Stimulated activated CD8-positive, alpha-beta memory T cell treated with anti-CD3 and anti-CD28 coated beads, Interleukin-15, amount 100 ng/mL, for 24 hours (primary cell): ENCODE measurements at places on chromosomes 4 and X.

DNA sequence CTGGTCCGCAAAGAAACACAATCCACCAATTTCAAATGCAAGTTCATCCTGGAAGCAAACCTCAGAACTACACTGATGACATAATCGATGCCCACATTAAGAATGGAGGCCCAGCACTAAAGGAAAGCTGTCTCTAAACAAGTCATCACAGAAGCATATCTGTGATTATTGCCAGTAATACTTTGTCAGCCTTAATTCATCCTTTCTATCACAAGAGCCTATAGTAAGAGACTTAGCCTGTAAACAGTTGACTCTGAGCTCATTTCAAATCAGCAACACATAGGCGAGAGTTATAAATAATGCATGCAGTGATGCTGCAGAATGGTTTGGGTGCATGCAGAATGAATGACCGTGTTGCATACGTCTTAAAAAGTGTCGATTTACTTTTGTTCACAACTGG lies 105.9 kb upstream of the ZFP42 start:
- DNase-seq = no peak

DNA sequence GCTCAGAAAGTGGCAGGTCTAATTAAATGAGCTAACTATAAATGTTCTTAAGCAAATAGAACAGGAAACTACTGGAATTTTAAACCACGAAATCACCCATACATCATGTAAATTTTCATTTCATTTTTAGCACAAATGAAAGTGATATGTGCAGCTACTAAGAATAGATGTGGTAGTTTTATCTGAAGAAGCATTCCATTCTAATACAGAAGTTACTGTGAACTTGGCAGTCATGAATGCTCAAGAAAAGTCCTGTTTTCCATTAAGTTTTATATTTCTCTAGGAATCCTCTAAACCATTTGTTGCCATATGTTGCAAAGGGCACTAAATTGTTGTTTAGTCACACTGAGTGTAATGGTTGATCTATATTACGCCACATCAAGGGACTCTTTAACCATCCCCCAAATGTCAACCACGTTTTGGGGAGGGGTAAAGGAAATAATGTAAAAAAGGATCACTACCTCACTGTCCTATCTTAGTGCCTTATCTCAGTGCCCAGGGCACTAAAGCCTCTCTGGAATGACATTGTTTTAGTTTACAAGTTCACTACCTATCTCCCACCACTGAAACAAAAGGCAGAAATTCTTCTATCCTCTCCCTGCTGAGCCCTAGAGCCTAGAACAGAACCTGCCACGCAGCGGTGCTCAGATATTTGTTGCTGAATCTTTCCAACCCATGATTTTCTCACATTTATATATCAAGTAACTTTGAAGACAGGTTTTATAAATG lies 118.0 kb downstream of the SHISA3 start:
- no peak for DNase-seq

GRCh38 chrX:134670134-134670924 lies 12.1 kb upstream of the PLAC1 start:
- DNase-seq = no peak

DNA sequence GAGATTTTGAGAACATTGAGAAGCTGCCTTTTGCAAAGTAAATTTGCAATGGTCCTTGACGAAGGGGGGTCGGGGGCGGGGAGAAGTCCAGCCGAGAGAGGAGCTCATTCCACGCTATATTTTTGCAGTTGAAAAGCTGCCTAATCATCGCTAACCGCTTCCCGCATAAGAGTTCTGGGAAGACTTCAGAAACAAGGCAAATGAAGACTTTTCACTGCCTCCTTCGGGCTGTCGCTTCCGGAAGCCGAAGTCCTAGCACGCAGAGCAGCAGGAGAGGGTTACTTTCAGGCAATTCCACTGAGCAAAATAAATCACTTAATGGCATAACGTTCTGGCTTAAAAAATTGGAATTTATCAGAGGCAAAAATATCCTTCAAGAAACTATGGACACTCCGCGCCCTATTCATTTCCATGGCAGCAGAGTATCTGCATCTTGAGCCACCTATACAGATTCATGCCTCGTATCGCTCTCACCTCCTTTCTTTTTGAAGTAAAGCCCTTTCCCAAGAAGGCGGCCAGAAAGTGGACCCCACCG lies 2.6 kb upstream of the LRAT start:
- no peak for DNase-seq

GRCh38 chr4:145482209-145483037 lies 770 bp downstream of the SMAD1 start:
- DNase-seq = peak; percentile 38

DNA sequence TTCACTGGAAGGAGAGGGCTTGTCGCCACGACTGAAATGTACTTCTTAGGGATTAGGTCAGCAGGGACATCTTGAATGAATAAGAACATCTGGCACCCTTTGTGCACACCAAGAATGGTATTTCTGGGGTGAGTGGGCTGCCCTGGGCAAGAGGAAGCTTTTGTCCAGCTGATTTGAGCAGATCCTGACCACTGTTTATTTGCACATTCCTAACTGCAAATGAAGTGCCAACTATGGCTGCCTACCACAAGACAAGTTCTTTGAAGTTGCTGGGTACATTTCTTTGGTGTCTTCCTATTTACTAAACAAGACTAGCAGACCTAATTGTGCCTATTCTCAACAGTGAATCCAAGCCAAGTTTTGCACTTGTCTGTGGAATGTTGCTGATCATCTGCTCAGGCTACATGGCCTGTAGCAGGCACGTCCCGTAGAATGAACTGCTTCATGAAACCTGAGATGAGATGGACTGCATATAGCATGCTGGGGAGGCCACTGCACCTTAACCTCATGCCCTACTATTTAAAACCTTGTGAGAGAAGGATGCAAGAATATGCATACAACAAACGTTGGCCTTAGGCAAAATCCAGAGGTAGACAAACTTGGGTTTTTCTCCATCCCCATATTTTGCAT lies 45.0 kb downstream of the PIR start:
- DNase-seq = no peak

DNA sequence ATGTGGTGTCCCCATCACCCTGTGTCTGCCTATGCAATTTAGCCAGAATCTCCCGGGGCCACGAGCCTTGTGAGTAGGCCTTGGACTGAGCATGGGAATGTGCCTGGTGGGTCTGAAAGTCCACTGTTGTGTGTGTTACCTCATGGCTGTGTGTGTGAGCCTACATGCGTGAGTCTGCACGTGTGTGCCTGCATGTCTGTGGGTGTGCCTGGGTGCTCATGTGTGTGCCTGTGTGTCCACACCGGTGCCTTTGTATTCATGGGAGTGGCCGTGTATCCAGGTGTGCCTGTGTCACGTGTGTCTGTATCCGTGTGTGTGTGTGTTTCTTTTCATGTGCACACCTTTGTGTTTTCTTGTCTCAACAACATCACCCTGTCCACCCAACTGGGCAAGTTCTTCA lies 14.2 kb downstream of the ATP5ME start:
- DNase-seq = no peak

GRCh38 chr4:184361443-184361842 lies 112.9 kb downstream of the IRF2 start:
- no peak for DNase-seq

- DNase-seq = no peak
These were observed 58.5 kb downstream of the PGRMC2 start for GRCh38 chr4:128228845-128229795.

DNA sequence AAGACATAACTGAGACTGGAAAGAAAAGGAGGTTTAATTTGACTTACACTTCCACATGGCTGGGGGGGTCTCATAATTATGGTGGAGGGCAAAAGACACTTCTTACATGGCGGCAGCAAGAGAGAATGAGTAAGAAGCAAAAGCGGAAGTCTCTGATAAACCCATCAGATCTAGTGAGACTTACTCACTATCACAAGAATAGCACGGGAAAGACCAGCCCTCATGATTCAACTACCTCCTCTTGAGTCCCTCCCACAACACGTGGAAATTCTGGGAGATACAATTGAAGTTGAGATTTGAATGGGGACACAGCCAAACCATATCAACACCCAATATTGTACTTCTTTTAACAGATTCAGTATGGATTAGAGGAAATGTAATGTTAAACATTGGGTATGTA lies 646.6 kb downstream of the ANKRD50 start:
- DNase-seq = no peak

GRCh38 chrX:13373431-13374187 lies 53.8 kb upstream of the ATXN3L start:
- DNase-seq = no peak

DNA sequence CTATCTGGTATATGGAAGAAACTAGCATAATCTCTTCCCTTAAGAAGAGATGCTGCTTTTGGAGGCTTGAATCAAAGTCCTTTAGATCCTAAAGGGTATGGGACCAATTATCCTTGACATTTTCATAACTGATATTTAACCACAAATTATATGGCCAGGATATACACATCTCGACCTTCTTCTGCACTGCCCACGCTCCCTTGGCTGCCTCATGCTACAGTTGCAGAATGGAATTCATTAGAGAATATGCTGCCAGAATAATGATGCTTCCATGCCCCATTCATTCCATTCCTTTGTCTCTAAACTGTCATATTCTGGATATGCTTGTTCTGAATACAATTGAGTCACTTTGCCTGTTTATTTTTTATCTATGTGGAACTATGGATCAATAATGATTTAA lies 157.1 kb upstream of the PACRGL start:
- no peak for DNase-seq

- DNase-seq = no peak
These were observed 495.2 kb downstream of the NLGN4X start for GRCh38 chrX:5733501-5733900.

DNA sequence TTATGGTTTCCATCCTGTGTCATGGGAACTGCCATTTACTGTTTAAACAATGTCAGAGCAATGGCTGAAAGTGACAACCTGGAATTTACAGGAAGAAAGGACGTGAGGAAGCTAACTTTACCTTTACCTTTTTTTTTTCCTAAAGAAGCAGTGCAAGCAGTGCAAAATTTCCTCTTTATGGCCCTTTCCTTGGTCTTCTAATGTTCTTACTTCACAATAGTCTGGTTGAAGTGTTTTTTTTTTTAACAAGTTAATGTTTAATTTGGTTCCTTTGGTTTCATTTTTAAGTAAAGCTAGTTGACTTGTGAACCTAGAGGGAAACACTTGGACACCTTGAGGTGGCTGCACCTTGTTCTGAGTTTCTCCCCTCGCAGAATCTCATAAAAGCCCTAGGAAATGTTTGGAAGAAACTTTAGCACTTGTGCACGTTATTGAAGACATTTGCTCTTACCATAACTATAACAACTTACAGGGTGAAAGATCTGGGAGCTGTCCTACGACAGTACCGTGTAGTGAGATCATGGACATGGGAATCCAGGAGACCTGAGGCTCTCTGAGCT lies 1.8 kb downstream of the SGMS2 start:
- DNase-seq = no peak

DNA sequence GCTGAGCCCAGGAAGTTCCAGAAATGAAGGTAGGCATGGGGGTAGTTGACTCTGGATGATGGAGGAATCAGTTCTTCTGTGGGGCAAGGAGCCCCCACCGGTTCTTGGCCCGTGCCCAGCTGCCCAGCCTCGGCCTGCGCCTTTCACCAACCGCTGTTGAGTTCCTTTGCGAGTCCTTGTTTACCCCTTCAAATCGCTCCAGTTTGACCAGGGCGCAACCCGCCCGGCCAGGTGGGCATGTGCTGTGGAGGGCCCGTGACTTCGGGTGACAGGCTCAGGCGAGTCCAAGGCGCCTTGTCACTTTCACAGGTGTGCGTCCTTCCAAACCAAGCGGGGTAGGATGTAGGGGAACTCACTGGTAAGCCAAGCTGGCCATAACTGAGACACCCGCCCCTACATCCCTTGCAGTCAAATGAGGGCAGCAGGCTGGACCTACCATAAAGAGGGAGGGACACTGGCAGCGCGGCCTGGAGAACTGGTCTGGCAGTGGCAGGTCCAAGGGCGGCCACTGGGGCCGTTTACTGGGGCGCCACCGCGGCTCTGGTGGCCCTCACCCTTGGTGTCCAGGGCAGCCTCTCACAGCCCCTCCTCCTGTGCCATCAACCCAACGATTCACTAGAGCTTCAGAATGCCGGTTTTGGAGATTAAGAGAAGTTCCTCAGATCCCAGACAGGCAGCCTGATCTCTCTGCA lies 160.3 kb upstream of the ZIC3 start:
- DNase-seq = no peak

DNA sequence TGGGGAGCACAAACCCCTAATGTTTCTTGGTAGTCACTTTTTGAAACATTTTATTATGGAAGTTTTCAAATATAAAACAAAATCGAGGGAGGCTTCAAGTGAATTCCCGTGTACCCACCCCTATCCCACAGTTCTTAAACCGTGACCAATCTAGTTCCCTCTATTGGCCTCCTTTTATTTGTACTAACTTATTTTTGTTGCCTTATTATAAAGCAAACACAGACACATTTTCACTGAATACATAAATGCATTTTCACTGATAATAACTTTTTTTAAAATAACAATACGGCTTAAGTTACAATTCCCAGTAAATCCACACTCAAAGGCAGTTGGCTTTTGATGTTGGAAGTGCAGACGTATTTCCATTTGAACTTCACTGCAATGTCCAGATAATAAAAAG lies 9.3 kb downstream of the HMX1 start:
- DNase-seq = no peak

DNA sequence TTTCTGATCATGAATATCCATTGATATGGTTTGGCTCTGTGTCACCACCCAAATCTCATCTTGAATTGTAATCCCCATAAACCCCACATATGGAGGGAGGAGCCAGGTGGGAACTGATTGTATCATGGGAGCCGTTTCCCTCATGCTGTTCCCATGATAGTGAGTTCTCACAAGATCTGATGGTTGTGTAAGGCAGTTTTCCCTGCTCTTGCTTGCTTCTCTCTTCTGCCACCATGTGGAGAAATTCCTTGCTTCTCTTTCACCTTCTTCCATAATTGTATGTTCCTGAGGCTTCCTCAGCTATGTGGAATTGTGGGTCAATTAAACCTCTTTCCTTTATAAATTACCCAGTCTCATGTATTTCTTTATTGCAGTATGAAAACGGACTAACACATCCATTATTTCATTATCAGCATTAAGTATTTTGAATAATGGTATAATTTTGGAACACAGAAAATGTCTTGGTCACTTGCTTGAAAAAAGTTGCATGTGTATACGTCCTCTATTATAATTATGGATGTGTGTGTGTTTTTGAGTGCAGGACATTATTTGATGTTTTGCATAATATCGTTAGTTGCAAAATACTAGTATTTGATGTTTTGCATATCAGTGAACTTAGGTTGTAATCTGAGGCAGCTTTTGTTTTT lies 334.6 kb downstream of the PCDH10 start:
- DNase-seq = no peak

DNA sequence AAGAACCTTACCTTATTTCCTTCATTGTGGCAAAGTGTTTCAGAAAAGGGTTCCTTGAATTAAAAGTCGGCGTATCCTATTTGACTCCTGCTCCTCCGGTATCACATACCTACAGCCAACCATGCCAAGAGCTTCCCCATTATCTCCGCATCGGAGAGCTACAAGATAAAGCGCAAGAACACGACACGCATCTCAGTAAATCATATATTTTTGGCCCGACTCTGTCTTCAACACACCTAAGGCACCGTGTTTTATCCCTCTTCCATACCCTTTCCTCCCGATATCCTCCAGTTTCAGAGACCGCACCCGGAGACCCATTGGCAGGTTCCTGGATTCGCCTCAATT lies 497 bp upstream of the THAP9 start:
- DNase-seq = no peak
